ENCODE measurements at places on chromosomes 16 and 17. TPM values are rescaled to one million over a fixed set of nuclear protein-coding genes. Genes with fewer than 3 reads are reported as not detected.

- no peak for ATAC-seq
These were observed 6.7 kb upstream of the SLC25A39 start for GRCh38 chr17:44331249-44331760.

DNA sequence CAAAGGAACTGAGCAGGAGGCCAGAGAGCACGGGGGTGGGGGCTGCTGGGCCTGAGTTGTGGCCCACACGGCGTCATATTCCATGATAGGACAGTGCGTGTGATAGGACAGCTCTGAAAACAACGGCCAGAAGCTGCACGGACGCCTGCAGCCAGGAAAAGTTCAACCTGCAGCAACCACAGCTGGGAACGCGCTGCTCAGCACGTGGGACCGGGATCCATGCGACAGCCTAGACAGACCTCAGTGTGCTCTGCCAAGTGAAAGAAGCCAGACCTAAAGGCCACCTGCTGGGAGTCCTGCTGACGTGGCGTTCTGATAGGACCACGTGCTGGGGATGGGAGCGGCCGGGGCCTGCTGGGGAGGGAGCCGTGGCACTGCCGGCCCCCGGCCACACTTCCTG is 21.6 kb downstream of the CTU2 start:
- ATAC-seq = no peak

DNA sequence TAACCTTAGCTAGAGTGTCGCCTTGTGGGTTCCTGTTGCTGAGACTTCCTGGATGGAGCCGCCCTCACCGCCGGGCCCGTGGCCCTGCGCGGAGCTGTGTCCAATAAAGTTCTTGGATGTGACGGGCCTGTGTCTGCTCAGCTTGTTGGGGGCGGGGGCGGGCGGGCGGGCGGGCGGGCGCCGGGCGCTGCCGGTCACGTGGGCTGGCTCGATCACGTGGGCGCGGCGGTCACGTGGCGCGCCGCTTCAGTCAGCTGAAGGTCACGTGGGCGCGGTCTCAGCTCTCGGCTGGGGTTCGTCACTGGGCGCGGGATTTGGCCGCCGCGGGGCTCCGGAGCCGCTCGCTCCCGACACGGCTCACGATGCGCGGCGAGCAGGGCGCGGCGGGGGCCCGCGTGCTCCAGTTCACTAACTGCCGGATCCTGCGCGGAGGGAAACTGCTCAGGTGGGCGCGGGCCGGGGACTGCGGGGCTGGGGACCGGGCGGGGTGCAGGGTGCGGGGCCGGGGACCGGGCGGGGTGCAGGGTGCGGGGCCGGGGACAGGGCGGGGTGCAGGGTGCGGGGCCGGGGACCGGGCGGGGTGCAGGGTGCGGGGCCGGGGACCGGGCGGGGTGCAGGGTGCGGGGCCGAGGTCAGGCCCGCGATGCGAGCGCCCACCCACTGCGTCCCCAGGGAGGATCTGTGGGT is at the start of gene AMDHD2:
AMDHD2 (plus strand) TSS at position 275 of the 687 bp plus-strand sequence; CDS start at position 363, 88 bp downstream.
- ATAC-seq = peak; percentile 92

DNA sequence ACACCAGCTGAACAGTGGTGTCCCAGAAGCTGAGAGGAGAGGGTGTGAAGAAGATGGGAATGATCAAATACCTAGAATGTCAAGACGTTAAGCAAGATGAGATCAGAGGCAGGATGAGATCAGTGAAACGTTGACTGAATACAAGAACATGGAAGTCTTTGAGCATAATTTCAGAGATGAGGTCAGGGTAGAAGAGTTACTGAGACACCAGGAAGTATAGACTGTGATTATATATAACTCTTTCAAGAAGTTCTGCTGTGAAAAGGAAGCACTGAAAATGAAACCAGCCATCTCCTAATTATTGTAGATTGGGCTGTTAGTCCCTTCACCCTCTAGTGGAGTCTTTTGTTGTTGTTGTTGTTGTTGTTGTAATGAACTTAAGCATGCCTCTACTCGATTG is 9.1 kb downstream of the SHCBP1 start:
- no peak for ATAC-seq

- ATAC-seq = no peak
These were observed 37.4 kb upstream of the ARHGAP17 start for GRCh38 chr16:25052530-25052929.

GRCh38 chr17:17886226-17886625 is 49.4 kb upstream of the SREBF1 start:
- no peak for ATAC-seq

DNA sequence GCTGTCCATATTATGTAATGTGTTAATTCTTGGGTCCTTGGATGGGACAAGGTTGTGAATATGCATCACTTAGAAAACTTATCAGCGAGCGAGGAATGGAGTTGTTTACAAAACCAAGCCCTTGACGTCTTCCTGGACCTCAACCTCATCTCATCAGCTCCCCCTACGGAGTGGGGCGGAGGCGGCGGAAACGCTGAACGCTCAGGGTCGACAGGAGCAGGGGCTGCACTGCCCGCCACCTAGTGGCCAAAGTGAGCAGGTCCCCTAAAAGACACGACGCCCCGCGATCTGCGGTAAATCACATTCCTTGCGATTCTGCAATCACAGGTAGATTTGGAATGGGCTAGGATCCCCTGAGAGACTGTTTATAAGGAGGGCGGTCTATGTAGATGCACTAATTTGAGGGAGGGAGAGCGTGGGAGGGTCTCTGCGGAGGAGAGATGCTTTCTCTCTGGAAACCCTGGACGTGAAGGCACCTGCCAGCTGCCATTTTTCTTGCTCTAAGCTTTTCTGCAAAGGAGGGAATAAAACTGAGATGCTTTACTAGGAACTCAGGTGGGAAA is 5.4 kb upstream of the ICAM2 start:
- peak; percentile 77 for ATAC-seq

GRCh38 chr16:65002265-65002664 is 119.6 kb downstream of the CDH11 start:
- ATAC-seq = no peak

Gene MYCBPAP
- not detected for total RNA-seq

Gene CDR2
- total RNA-seq = 40.6 TPM

All from gastroesophageal sphincter (tissue), 4 donors.